ENCODE measurements at places on chromosomes 16 and 17.

DNA sequence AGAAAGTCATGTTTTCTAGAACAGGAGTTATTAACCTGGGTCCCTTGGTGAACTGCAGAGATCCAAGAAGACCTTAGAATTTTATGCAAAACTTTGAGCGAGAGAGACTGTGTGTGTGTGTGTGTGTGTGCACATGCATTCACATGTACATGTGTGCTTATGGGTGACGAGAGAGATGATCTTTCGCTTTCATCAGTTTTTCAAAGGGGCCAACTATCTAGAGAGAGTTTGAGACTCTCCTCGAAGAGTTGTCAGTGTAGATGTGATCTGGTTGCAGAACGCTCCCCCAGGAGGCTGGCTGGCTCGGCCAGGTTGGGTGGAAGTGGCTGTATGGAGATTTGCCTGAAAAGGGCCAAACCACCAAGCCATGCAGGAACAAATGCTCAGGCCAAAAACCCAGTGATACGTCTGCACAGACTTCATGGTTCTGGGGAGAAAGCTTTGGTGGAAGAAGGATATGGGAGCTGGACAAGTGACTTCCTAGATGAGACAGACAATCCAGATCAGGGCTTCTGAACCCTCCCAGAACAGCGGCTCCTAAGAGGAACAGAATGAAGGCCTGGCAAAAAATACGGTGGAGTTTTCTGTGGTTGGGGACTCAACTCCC lies 6.1 kb downstream of the PIK3R5 start:
- no peak for DNase-seq

- no peak for DNase-seq
These were observed 40.1 kb upstream of the AMZ2 start for GRCh38 chr17:68207651-68208253.

- no peak for DNase-seq
These were observed 4.6 kb upstream of the NACA2 start for GRCh38 chr17:61595418-61596186.

DNA sequence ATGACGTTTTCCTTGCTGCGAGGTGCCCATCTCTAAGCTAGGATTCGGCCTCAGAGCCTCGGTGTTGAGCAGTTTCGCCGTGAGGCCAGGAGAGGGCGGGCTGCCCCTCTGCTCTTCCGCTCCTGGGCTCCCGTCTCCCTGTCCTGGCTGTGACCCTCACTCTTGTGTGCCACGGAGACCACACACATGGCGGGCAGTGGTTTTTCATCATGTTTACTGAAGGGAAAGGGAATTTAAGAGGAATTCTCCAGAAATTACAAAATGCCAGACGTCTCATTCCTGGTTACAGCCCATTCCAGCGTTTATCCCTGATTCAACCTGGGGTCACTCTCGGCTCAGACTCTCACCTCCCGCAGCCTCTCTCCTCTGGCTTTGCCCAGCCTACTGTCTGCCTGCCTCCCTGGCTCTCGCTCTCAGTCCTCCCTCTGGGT lies 96.8 kb upstream of the ELAC2 start:
- DNase-seq = no peak

- no peak for DNase-seq
These were observed 2.3 kb downstream of the PIEZO1 start for GRCh38 chr16:88782454-88783390.

DNA sequence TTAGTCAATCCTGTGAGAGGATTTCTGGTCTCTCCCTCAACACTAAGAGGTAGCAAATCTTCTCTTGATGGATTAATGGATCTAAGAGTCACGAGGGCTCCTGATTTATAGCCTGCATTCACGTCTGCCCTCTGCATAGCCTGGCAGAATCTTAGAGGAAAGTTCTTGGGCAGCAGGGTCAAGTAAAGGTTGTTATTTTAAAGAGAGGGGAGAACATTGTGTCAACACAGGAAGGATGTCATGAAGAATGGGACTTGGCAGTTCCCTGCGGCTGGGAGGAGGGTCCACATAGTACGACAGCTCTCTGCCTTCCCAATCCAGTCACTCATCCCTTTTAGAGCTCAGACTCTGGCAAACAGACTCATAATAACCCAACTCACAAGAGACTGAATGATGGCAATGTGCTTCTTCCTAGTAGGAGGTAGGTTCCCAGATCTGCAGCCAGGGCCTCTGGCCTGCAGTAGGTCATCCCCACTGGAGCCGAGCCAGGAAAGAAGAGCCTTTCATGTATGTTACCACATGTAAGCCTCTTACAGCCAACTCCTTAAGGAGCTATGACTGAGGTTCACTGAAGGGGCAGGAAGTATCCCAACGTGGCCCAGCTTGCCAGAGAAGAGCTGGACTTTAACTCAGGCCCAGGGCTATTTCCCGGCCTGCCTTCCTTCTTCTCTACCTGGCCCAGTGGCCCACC lies 25.4 kb upstream of the RPTOR start:
- no peak for DNase-seq

- no peak for DNase-seq
These were observed 32.4 kb upstream of the GSE1 start for GRCh38 chr16:85580684-85581083.

GRCh38 chr17:10603931-10604330 lies 53.2 kb downstream of the MYH3 start:
- no peak for DNase-seq

- no peak for DNase-seq
These were observed 128.2 kb downstream of the HS3ST3B1 start for GRCh38 chr17:14429084-14429483.

- no peak for DNase-seq
These were observed 117.8 kb downstream of the RAB11FIP4 start for GRCh38 chr17:31509095-31509804.

- DNase-seq = no peak
These were observed 2.7 kb downstream of the C16orf89 start for GRCh38 chr16:5062790-5063765.

DNA sequence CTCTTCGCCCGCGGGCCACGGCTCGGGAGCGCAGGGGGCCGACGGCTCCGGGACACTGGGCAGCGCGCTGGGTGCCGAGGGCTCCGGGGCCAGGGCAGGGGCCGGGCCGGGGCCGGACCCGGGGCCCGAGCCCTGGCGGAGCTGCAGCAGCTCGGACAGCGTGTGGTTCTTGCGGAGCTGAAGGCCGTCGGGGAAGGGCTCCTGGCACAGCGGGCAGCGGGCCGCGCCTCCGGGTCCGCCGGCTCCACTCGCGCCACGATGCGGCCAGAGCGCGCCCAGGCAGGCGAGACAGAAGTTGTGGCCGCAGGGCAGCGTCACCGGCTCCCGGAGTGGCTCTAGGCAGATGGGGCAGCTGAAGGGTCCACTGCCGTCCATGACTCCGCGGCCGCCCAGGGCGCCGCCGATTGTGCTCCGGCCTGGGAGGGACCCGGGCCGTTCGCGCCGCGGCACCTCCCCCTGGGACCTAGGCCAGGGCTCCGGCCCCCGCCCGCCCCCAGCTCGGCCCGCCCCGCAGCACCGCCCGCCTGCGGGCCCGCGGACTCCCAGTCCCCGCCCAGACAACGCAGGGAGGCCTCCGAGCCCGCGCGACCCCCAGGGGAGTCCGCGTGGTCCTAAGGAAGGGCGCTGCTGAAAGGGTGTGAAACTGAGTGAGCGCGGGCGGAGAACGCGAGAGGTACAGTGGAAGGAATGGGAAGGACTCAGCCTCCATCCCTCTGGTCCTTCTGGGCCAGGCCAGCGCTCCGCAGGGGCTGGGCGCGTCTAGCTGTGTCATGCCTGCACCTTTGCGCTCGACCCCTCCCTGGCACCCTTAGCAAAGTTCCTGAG lies at the start of gene TRIM47:
TSS of gene TRIM47 (minus strand) at position 408 of the 825 bp plus-strand sequence. CDS start at position 375, 33 bp downstream.
- no peak for DNase-seq

GRCh38 chr16:58842156-58842555 lies 108.0 kb upstream of the GOT2 start:
- DNase-seq = no peak

- DNase-seq = peak; percentile 59
These were observed 2.7 kb upstream of the HES7 start for GRCh38 chr17:8126491-8127066.

GRCh38 chr17:78362671-78363070 lies 2.8 kb upstream of the SOCS3 start:
- no peak for DNase-seq

Data from left renal cortex interstitium (tissue), 4 donors.